ENCODE measurements at places on chromosomes 4 and X.
A peak's percentile ranks its signal among the peaks of the same experiment; 100 is the strongest.

DNA sequence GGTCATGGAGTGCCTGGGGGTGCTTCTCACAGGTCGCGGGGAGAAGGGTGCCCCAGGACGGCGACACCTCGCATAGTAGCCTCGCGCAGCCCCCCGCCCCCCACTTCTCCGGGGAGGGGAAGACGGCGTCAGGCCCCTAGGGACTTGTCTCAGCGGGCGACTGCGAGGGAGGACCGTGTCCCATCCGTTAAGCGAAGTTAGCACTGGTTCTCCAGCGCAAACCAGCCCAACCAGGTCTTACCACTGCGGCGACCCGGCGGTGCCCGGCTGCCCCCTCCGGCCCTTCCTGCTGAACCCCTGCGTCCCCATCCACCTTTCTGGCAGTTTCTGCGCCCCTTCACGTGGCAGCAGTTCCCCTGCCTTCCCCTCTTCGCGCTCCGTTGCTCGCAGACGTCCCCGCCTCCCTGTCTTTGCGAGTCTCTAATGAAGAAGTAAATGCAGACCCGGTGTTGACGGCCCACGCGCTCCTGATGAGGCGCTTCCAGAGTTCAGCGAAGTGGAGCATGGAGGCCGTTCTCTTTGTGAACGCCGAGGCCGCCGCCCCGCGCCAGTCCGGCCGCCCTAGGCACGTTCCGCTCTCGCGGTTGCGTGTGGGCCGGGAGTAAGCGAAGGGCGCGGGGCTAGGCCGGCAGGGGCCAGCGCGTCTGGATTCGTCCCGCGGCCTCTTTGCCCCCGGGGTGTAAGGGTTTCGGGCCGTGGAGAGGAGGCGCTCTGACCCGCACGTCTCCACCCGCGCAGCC is 3.0 kb downstream of the SLIT2 start:
- DNase-seq = peak; percentile 44

- DNase-seq = peak; percentile 17
These were observed 544.8 kb upstream of the DIPK2B start for GRCh38 chrX:45745479-45745878.

DNA sequence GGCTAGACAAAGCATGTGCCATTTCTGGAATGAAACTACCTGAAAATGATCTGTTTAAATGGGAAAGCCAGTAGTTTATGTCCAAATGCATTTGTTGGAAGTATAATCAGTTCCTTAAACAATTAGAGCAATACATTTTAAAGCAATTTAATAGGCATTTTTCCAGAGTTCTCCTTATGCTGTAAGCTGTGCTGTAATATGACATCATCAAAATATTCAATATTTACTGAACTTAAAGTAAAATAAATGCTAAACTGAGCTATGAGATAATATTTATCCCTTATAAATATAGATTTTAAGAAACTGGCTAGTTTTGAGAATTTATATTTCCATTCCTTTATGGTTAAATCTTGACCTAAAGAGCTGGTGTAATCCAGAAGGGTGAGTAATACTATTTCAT is 7.9 kb downstream of the SLC4A4 start:
- DNase-seq = no peak

- peak; percentile 10 for DNase-seq
These were observed 123.3 kb downstream of the ZNF518B start for GRCh38 chr4:10333942-10334341.

DNA sequence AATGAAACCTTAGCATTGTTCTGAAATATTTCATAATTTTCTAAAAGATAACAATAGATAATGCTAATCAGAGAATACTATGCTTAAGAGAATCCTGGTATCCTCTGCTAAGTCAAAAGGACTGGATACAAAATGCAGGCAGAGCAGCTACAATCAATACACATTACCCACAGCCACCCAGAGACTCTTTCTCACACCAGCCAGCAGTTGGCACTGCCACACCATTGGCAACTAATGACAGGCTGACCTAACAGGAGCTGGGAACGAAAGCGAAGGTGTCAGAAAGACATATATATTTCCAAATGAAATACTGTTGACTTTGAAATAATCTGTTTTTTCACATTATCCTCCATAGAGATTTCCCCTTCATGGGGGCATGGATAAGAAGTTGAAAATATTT is 122.6 kb upstream of the PLAC1 start:
- no peak for DNase-seq

GRCh38 chr4:132737344-132737743 is 411.8 kb upstream of the PCDH10 start:
- DNase-seq = no peak

DNA sequence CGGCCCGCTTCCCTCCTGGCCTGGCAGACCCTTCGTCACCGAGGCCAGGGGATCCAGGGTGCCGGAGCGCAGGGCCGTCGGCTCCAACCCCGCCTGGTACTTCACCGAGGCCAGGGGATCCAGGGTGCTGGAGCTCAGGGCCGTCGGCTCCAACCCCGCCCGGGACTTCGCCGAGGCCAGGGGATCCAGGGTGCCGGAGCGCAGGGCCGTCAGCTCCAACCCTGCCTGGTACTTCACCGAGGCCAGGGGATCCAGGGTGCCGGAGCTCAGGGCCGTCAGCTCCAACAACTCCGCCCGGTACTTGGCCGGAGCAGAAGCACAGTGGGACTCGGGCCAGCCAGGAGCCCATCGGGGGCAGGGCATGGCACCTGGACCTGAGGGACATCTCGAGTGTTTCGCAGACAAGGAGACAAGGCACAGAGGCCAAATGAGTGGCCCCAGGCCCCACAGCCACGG is 85.1 kb downstream of the FAM53A start:
- no peak for DNase-seq

- peak; percentile 82 for DNase-seq
These were observed 272.5 kb downstream of the DCTD start for GRCh38 chr4:182644683-182645050.

DNA sequence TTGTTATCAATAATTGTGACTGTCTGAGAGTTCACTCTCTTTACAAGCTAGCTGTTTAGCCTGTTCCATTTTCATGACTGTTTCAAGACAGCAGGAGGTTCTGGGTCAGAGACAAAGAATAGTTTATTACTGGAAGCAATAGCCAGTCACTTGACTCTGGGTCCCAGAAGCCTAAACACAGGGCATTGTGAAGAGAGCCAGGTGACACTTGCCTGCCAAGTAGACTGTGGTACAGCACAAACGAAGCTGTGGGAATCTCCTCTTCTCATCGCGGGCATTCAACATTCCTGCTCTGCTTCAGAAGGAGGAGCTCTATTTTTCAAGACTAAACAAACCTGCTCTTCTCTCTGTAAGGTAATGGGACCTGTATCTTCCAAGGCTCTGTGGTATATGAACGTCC is 485.1 kb downstream of the TRIML1 start:
- DNase-seq = no peak

DNA sequence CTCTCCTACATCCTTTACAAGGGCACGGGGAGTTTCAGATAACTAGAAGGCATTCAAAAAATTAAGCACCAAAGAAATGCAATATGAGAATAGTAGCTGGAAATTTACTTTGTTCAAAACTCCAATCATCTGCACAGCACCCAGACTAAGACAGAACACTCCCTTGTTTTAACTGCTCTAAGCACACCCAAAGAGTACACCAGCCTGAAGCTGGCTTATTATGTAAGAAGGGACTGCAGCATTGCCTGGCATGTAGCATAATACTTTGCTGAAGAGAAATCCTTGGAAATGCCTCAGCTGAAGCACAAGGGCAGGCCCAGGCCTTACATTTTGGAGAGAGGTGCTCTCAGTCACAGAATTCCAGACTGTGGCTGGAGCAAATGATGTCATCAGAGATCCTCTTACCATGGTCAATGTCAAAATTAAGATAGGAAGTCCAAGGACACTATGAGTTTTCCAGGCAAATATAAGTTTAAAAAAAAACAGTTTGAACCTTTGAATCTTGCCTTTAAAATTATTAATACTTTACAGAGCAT is 14.8 kb downstream of the ARHGEF6 start:
- peak; percentile 27 for DNase-seq

- no peak for DNase-seq
These were observed 39.3 kb downstream of the ELF2 start for GRCh38 chr4:139137763-139138162.

DNA sequence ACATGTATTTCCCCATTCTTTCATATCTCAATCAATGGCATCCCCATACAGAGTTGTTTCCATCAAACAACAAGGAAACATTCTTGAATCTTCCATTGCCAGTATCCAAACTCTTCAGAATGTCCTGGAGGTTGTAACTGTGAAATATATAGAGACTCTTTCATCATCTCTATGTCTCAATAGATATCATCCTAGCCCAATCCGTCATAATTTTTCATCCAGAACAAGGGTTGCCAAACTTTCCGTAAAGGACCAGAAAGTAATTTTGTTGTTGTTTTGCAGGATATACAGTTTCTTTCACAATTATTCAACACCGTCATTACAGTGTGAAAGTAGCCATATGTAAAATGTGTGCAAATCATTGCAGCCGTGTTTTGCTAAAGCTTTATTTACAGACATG is 15.2 kb upstream of the CXCL6 start:
- DNase-seq = no peak
